ENCODE measurements at places on chromosomes 7 and 10.

- DNase-seq: no peak
Measured at GRCh38 chr10:97724341-97724941, 10.9 kb downstream of the MARVELD1 start.

- no peak for DNase-seq
Measured at GRCh38 chr7:65968256-65969185, 13.5 kb downstream of the GUSB start.

DNA sequence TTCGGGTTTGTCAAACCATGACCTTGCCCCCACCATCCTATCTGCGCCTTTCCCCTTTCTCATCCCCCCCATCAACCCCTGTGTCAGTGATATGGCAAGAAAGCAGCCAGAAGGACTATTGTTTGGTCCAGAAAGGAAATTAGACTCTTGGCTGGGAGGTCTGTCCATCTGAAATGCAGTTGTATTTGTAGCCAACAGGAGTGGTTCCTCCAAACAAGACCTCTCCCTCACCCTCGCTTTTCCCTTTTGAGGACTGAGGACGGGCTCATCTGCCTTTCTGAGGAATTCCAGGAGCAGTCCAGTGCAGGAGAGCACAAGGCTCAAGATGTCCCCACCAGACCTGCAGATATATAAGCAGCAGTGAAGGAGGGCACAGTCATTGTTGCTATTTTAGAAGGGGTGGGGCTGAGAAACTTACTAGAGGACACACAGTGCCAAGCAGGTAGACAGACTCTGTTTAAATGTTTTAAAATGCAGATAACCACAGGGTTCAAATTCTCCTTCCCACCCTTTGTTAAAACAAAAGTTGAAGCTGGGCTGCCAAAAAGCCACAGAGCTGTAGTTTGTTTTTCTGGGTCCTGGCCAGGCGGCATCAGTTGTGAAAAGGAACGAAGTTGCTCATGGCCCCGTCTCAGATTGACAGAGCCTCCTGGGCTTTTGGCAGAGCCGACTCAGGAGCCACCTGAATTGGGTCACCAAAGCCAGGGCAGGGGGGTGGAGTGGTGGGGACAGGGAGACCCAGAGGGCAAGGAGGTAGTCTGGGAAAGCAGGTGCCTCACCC is 37.3 kb downstream of the CYP17A1 start:
- DNase-seq: no peak

- no peak for DNase-seq
Measured at GRCh38 chr10:62919776-62920175, 103.6 kb upstream of the EGR2 start.

DNA sequence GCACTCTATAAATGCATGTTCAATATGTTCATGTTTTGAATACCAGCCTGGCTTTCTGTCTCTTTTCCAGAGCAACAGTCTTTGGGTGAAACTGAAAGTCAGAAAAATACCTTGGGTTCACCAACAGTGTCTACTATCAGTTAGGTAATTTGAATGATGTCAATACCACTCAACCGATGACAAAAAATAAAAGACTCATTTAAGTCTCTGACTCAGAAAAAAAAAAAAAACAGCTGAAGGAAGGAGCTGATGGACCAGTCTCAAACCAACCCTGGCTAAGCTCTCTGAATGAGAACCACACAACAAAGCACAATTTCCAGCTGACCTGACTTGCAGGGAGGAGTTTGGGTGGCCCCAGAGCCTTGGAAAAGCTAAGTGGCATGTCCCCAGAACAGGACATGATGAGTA is 42.5 kb downstream of the ABLIM1 start:
- DNase-seq: no peak

DNA sequence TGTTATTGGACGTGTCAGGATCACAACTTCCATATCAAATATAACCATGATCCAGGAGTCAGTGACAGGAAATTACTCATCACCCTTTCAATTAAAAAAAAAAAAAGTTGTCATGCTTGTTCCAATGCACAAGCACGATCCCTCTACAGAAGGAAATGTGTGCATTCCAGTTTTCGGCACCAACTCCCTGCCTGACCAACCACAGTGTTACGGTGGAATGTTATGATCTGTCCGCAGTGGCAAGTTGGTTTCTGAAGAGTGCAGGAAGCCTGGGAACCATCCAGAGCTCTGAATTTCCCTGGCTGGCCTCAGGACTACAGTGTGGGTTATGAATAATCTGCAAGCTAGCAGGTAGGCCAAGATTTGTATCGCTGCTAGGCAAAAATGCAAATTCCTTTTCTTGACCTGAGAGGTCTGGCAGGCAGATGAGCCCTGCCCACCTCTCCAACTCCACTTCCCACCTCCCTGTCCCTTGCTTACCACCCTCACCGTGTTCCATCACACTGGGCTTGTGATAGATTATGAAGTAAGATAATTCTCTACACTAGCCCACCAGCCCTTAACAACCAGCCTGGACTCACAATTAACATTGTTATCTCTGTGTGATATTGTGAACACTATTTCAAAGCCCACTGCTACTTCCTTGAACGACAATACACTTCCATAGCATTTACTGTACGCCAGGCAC is 20.4 kb downstream of the FRMPD2 start:
- DNase-seq: no peak

DNA sequence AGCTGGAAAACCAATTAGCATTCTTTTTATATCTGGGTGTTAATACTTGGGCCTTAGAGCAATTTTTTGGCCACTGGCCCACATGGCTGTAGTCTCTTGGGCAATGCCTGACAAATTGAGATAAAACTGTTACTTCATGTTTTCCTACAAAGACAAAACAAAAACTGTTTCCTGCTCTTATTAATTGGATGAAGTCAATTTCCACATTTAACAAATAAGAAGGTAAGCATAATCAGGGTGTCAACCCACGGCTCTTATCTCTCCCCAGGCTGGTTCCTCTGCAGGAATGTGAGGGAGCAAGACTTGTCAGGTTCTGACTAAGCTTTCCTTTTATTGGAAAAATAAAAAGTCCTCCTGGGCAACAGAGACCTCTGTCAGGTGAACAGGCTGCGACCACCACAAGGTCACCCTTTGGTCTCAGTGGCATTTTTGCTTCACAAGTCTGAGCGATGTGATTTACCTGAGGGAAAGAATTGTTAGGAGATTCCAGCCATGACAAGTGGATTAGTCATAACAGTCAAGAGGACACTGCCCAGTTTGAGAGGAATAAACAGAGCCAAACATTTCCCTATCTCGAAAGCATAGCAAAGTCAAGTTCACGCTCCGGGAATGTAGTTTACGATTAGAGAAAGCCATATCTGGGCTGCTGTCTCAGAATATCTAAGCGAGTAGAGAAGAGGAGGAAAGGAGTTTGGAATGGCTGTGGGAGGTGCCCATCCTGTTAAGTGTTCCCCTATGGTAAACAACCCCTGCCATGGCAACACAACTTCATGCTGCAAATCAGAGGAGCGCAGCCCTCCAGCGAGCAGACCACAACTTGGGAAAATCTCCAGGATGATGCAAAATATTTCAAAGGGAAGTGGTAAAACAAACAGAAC is 144.4 kb downstream of the TES start:
- DNase-seq: no peak

- no peak for DNase-seq
Measured at GRCh38 chr7:1666317-1666822, 3.7 kb upstream of the ELFN1 start.

DNA sequence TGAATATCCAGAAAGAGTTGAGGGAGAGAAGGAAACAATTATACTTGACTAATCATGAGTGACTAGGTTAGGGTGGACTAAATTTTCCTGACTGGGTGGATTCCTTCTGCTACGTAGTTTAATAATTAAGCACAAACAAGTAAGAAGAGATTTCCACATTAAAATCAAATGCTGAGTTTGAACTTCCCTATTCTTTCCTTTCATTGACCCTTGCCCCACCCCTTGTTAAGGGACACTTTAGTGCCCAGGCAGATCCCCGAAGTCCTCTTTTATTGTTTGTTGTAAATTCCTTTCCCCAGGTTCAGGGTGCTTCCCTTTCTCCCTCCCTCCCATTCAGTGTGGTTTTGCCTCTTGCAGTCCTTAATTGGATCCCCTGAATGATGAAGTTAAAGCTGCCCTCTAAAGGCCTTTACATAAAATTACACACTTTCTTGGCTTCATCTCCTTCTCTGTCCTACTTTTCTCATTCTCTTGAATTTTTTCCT is 8.8 kb upstream of the SPAM1 start:
- DNase-seq: peak; percentile 1

DNA sequence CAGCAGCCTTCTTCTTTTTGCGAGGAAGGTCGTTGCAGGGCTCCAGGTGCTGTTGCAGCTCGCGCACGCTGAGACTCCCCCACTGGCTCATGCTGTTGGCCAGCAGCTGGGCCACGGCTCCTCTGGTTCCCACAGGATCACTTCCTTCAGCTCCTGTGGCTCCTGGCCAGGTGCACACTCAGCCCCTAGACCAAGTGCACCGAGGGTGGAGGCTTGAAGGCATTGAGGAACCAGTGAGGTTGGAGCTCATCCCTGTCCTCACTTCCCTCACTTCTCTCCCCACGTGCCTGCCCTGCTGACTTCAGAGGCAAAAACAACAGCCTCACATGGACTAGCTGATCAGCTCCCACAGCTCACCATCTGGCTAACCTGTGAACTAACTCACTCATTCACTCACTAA is 46.2 kb upstream of the ADRB1 start:
- no peak for DNase-seq

- DNase-seq: no peak
Measured at GRCh38 chr7:157437519-157438061, 100.8 kb downstream of the DNAJB6 start.

DNA sequence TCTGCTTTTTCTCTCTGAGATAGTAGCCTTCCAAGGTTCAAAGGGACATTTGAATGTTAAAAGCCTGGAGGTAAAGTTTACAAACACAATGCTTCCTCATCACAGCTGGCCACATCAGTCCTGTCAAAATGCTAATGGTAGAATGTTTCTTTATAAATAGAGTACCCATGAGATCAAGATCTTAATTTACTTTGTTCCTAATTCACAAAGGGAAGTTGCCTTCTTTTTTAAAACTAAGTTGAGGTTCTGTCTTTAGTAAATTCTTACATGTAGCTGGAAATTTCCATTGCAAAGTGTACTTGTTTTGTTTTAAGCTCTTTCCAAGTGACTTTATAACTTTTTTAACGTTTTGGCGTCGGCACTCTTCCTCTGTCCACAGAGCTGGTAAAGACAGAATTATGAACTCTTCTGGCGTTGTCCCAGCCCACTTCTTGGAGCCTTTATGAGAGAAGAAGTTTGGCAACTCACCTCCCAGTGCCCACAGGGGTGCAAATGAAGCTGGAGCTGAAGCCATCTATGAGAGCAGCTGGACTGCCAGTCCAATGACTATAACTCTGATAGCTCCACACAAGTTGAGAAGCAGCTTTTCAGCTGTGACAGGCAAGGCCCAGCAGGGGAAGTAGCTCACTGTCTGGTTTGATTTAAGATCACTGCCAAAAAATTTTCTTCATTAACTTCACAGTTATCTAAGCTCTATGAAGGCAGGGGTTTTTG is 23.3 kb downstream of the FZD1 start:
- DNase-seq: no peak

- DNase-seq: no peak
Measured at GRCh38 chr10:77016278-77016815, 621.3 kb downstream of the KCNMA1 start.

DNA sequence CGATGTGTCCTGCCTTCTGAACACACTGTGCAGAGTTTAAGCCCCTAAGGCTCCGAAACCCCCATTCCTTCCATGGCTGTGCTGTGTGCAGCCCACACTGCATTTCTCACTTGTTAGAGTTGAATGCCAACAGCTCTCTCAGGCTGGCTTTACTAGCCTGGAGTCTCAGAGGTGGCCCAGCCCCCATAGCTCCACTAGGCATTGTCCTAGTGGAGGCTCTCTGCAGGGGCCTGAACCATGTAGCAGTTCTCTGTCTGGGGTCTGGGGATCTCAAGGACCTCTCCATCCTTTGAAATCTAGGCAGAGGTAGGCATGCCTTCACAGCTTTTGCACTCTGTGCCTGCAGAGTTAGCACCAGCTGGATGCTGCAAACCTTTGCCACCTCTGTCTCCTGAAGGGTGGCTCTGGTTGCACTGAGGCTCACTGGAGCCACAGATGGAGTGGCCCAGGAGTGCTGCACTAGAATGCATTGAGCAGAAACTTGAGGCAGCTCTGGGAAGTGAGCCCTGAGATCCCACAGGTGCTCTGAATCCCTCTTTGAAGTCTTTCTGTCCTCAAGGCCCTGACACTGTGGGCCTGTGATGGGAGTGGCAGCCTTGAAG is 301.7 kb downstream of the DGKB start:
- DNase-seq: no peak
